ENCODE measurements at places on chromosomes 12 and 14.

GRCh38 chr12:6896846-6897435 lies 7.7 kb upstream of the LRRC23 start:
- DNase-seq = no peak

- DNase-seq = no peak
These were observed 26.1 kb downstream of the KMT5A start for GRCh38 chr12:123410041-123410412.

- DNase-seq = no peak
These were observed 27.9 kb downstream of the WNT5B start for GRCh38 chr12:1656902-1657301.

DNA sequence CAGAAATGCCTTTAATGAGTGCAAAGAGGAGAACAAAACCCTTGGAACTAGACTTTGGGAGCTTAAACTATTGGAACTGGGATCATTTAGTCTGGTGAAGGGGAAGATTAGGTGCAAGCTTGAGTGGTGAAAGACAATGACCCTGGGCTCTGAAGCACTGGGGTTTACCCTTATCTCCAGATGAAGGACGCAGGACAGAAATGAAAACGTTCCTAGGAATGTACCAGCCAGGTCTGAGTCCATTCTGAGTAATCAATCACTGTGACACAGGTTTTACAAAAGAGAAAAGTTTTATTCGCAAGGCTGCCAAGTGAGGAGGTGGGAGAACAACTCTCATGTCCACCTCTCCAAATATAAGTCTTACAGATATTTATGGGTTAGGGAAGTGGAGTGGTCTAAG lies 249.1 kb downstream of the LRIG3 start:
- no peak for DNase-seq

DNA sequence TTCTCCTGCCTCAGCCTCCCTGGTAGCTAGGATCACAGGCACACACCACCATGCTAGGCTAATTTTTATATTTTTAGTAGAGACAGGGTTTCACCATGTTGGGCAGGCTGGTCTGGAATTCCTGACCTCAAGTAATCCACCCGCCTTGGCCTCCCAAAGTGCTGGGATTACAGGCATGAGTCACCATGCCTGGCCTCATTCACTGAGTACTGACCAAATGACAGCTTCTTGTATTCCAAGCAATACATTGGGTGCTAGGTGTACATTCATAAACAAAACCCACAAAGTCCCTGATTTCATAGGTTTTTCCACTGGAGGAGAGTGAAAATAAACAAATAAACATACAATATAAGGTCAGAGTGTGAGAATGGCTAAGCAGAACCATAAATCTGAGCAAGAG lies 136.3 kb downstream of the HELB start:
- DNase-seq = no peak

Measured in SHP77 treated with DMSO at 0.1 percent for 48 hours (cell line).